Dermis lymphatic vessel endothelial cell (primary cell): ENCODE measurements at places on chromosomes 12 and 14. TPM values are rescaled to one million over a fixed set of nuclear protein-coding genes. Genes with fewer than 3 reads are reported as not detected.

Gene KERA
- total RNA-seq: not detected in 2 replicates

Gene KRT78
- total RNA-seq: not detected in 2 replicates

Gene HCFC2
- total RNA-seq: 19.9 and 20.2 TPM in 2 replicates

Gene EML5
- total RNA-seq: under 0.01 and 0.09 TPM in 2 replicates

Gene STXBP6
- 17.8 and 71.6 TPM in 2 replicates for total RNA-seq

Gene SLC25A47
- not detected in 2 replicates for total RNA-seq

Gene ESR2
- total RNA-seq: under 0.01 and 0.11 TPM in 2 replicates

Gene VRK1
- 27.2 and 29.0 TPM in 2 replicates for total RNA-seq
